Globus pallidus (tissue), 1 donor: ENCODE measurements at places on chromosomes 11 and 22.

GRCh38 chr11:8698379-8698851 is 15.8 kb downstream of the RPL27A start:
- DNase-seq = no peak

DNA sequence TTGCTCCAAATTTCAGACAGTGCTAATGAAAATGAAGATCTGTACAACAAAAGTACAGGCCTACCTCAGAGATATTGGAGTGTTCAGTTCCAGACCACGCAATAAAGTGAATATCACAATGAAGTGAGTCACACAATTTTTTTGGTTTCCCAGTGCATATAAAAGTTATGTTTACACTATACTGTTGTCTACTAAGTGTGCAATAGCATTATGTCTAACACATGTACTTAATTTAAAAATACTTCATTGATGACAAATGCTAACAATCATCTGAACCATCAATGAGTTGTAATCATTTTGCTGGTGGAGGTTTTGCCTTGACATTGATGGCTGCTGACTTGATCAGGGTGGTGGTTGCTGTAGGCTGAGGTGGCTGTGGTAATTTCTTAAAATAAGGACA is 60.6 kb upstream of the E2F8 start:
- DNase-seq = no peak

- no peak for DNase-seq
Measured at GRCh38 chr22:35480627-35481550, 59.7 kb upstream of the RASD2 start.

GRCh38 chr11:9016916-9017642 is 13.3 kb upstream of the NRIP3 start:
- DNase-seq = no peak

DNA sequence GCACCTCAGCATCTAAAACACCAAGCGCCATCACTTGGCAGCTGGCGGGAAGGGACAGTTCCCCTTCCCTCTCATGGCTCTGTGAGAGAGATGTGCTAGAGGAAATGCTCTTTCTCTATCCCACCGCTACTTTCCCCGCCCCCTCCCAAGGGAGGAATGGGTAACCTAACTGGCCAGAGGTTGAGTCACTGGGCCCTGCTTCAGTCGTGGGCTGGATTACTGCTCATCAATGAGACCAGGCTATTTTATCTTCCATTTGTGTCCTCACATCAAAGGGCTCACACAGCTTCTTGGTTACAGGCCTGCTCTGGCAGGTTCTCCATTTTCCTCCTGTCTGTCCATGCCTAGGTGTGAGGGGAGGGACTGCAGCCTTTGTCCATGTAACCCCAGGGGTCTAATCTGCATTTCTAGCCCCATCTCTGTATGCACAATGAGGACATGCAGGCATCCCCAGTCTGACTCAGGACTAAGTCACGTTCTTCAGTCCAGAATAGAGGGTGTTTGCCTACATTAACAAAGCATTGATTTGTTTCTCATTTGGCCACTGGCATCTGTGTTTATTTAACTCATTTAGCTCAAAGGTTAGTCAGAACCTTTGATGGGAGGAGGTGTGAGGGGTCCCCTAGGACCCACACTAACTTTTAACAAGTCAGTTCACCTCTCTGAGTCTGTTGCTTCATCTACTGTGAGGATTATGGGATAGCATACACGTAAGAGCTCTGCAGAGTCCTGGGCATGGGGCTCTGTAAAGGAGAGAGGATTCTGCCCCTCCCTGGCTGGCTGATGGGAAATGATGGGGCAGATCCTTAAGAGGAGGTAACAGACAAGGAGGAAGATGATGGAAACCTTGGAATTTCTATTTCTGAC is 99.1 kb downstream of the XRRA1 start:
- no peak for DNase-seq

DNA sequence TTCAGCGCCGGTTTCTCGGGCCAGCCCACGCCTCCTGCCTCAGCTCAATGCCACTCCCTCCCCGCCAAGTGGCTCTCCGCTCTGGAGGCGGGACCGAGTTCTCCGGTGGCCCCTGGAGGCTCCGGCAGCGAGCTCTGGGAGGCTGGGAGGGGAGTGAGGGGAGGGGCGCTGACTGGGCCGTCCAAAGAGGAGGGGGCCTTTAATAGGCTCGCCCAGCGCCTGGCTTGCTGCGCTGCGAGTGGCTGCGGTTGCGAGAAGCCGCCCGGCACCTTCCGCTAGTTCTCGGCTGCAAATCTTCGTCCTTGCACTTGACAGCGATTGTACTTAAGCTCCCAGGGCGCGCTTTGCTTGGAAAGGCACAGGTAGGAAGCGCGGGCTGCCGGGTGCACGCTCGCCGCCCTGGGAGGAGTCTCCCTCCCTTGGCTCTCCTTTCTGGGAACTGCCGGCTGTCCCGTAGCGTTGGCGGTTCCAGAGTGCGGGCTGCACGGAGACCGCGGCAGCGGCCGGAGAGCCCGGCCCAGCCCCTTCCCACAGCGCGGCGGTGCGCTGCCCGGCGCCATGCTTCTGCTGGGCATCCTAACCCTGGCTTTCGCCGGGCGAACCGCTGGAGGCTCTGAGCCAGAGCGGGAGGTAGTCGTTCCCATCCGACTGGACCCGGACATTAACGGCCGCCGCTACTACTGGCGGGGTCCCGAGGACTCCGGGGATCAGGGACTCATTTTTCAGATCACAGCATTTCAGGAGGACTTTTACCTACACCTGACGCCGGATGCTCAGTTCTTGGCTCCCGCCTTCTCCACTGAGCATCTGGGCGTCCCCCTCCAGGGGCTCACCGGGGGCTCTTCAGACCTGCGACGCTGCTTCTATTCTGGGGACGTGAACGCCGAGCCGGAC is at the start of gene ADAMTS15:
TSS of gene ADAMTS15 (plus strand) at position 230 of the 894 bp plus-strand sequence. CDS start at position 559, 329 bp downstream.
- no peak for DNase-seq

GRCh38 chr22:39570665-39571064 is at the start of gene CACNA1I:
Gene CACNA1I (plus strand): TSS chr22:39570753. CDS start chr22:39570753, 0 bp downstream.
- no peak for DNase-seq

DNA sequence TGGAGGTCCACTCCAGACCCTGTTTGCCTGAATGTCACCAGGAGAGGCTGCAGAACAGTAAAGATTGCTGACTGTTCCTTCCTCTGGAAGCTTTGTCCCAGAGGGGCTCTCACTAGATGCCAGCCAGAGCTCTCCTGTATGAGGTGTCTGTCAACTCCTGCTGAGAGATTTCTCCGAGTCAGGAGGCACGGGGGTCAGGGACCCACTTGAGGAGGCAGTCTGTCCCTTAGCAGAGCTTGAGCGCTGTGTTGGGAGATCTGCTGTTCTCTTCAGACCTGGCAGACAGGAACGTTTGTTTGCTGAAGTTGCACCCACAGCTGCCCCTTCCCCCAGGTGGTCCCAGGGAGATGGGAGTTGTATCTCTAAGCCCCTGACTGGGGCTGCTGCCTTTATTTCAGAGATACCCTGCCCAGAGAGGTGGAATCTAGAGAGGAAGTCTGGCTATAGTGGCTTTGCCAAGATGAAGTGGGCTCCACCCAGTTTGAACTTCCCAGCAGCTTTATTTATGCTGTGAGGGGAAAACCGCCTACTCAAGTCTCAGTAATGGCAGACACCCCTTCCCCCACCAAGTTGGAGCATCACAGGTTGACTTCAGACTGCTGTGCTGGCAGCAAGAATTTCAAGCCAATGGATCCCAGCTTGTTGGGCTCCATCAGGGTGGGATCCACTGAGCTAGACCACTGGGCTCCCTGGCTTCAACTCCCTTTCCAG is 99.4 kb downstream of the PDE3B start:
- no peak for DNase-seq

GRCh38 chr11:80900265-80900664 is 1459.4 kb upstream of the TENM4 start:
- no peak for DNase-seq

DNA sequence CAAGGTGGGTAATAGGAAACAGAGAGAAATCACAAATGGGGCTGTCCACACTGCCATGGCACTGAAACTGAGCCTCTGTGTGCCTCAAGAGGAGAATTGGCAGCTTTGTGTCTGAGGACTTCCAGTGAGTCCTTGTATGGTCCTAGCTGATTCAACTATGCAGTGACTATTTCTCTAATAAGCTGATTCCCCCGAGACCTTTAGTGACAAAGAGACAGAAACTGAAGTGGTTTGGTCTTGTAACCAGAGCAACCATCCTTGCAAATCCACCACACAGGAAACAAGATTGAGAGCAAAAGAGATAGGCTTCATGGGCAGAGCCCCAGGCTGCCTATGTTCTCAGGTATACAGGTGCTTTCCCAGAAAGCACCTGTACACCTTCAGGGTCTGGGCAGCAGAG is 1038.5 kb downstream of the NTM start:
- DNase-seq = no peak

GRCh38 chr11:69166218-69167115 is 10.7 kb downstream of the SMIM38 start:
- DNase-seq = no peak

GRCh38 chr11:118918686-118919280 is 6.9 kb downstream of the BCL9L start:
- DNase-seq = no peak

GRCh38 chr11:17208257-17208999 is 642 bp upstream of the PIK3C2A start:
- no peak for DNase-seq

DNA sequence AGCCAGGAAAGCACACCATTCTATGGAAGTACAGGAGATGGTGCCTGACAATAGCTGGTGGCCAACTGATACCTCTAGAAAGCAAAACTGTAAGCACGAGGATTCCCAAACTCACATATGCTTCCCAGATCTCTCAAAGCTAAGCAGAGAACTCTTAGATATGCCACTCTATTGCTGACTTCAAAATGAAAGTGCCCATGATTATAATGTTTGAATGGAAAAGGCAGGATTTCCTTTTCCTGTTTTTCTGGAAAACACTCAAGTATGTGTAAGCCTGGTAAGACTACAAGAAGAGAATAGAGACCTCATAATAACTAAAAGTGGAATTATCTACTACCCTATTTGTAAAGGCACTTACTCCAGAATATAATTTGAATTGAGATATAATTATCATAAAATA is 2.6 kb upstream of the CARD18 start:
- DNase-seq = no peak

- no peak for DNase-seq
Measured at GRCh38 chr11:19393941-19394340, 153.2 kb upstream of the E2F8 start.

DNA sequence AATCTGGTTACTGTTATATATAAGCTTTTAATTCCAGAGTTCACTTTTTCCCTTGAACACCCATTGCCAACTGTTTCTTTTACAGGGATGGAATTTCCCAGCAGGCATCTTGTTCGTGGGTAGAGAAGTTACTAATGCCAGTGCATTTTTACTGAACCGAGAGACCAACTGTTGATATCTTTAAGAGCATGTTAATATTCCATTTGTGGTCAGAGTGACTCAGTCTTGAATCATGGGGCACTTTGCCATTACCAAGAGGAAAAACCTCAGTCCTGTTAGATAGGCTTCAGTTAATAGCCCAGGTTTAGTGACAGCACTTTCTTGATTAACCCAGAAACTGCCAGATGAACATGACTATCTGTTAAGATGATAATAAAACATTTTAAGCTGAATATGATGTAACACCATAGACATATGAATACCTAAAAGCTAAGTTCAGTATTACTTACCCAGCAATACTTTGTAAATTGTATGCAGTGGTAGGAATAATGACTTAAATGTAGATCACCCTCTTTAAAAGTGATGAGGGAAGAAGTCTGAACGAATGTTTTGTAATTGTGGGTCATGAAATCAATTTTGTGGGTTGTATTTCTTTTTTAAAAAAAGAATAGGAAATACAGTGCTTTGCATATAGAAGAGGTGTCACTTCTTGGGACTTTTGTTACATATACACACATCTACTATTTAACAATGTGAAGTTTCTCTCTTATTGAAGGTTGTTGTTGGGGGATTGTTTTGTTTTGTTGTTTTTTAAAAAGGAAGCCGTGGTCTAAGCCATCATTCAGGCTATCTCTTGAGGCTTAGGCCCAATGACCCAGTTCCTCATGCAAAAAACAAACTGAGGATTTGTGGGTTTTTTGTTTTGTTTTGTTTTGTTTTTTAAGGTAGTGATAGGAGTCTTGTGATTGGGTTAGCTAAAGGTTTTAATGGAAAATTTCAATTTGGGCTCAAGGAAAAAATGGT is 79.2 kb upstream of the GRIK4 start:
- DNase-seq = no peak

- no peak for DNase-seq
Measured at GRCh38 chr11:73236854-73237253, 18.8 kb downstream of the P2RY2 start.

- DNase-seq = no peak
Measured at GRCh38 chr11:114226356-114226755, 69.8 kb upstream of the NNMT start.

DNA sequence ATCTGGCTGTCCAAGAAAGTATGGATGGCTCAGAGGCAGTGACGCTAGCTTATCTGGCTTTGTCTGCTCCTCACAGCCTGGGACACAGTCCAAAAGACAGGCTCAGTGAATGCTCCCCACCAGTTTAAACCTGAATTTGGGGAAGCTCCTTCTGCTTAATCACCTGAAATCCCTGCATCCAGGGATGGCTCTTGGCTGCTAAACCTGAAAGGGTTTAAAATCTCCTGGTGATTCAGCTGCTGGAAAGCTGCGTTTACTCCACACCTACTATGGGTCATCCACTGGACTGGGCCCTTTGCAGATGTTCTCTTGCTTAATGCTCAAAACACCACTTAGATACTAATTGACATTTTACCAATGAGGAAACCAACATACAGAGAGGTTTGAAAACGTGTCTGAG is 302.0 kb upstream of the NARS2 start:
- DNase-seq = no peak

GRCh38 chr22:45235101-45235777 is 5.5 kb downstream of the KIAA0930 start:
- DNase-seq = peak; percentile 57

DNA sequence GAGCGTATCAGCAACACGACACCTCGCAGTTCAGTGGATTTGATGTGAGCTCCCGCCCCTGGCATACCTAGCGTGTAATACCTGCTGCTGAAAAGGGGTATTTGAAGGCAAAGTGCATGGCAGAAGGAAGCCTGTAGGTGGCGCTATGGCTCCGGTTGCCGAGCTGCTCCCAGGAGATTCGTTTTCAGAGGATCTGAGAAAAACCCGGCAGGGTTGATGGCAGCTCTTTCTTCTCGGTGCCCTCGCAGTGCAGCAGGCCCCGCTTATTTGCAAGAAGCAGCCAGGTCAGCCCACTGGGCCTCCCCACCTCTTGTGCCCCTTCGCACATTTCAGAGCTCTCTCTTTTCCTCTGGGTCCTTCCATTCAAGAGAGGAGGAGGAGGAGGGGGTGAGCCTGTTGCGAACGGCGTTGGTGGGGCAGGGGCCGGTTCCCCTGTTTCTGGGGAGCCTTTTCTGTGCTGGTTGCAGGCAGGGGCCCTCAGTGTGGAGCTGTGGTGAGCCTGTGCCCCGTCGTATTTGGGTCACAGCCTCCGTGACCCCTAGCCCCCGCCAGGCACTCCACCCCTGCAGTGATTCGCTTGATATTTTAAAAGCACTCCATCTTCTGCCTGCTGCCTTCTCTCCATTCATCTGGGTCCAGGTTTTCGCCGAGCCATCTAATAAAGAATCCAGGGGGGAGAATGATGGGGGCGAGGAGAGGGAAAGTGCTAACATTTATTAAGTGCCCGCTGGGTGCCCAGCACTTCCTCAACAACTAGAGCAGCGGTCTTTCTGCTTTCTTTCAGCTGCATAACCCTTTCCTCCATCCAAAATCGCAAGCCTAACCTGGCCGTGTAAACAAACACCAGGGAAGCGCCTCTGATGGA is 85.3 kb upstream of the SYT13 start:
- peak; percentile 48 for DNase-seq

GRCh38 chr22:44460287-44460686 is 37.7 kb downstream of the RTL6 start:
- no peak for DNase-seq
